NCI-H2081 (cell line): ENCODE measurements at places on chromosomes 1 and 21.

GRCh38 chr1:228420968-228421826, 4.5 kb upstream of the TRIM17 start:
- no peak for DNase-seq

GRCh38 chr1:165053351-165053750, 303.2 kb downstream of the LMX1A start:
- DNase-seq: no peak

GRCh38 chr1:236175642-236176336, 33.5 kb downstream of the GPR137B start:
- DNase-seq: no peak

DNA sequence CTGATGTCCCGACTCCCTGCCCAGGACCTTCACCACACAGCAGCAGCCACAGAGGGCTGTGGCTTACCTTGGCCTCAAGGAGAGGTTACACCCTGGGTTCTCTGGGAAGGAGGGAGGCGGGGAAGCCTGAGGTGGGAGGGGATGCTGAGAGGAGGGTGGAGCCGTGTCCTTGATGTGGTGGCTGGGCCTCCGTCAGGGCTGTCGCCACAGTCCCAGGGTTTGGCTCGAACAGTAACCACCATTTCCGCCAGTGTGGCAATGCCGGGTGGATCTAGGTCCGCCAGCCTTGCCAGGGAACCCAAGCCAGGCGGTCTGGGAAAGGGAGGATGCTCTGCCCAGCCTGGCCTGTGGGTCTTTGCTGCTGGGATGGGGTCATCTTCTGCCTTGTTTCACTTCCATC, 18.4 kb upstream of the CDCA8 start:
- no peak for DNase-seq

GRCh38 chr1:21232044-21232443, 55.3 kb upstream of the EIF4G3 start:
- DNase-seq: peak; percentile 53

GRCh38 chr1:240486611-240487010, 125.3 kb downstream of the GREM2 start:
- DNase-seq: no peak

GRCh38 chr1:231157311-231157710, 4.5 kb upstream of the TRIM67 start:
- DNase-seq: no peak

DNA sequence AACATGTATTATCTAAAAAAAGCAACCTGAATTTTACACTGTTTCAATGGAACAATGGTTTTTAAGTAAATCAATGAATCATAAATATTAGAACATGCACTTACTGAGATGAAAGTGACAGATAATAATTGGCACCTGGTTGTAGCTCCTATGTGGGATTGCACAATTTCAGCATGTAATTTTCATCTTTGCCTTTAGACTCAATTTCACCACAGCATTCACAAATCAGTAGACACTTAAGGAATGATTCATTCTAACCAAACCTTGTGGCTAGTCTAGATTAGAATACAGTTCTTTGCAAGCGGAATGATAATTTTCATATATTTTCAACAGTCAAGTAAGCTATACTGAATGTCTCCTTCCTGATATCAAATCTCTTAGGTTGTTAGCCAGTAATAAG, 853.4 kb downstream of the KCNT2 start:
- DNase-seq: no peak

GRCh38 chr1:52403566-52404115, 582 bp downstream of the ORC1 start:
- DNase-seq: peak; percentile 64

DNA sequence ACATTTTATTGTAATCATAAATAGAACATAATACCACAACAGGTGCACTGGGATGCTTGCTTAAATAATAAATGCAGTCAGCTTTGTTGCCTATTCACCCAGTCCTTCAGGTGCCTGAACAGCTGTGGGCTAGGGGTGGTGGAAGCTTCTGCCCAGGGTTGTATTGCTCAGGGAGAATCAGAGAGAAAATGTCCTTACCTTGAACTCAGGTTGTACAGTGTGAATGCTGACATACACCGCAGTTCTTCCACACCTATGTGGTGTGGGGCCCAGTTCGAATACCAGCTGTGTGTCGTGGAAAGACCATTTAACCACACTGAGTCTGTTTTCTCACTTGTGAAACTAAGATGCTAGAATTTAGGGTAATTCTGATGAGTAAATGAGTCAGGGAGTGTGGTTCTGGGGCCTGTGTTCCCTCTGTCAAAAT, 115.7 kb upstream of the ATP1A1 start:
- no peak for DNase-seq

- DNase-seq: no peak
These were observed 77.6 kb upstream of the IFNAR2 start for GRCh38 chr21:33151941-33152731.

- DNase-seq: no peak
These were observed 65.6 kb upstream of the EXO1 start for GRCh38 chr1:241782396-241782795.

DNA sequence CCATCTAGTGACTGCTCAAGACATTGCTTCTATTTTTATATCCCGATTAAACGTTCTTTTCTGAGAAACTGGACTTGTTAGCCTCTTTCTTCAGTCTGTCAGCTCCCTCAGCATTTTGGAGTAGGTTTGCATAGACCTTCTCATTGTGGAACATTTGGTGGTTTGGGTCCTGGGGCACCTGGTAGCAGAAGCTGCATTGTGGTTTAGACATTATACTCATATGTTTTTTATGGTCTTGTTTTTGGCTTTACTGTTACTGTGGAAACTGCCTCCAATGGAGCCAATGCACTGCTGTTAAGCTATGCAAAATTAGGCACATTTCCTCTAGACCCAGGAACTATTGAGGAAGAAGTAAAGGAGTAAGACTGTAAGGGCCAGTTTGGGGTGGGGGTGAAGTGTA, 36.7 kb upstream of the LRRC8B start:
- DNase-seq: no peak

- no peak for DNase-seq
These were observed 46.2 kb downstream of the CAPN9 start for GRCh38 chr1:230793463-230793745.

DNA sequence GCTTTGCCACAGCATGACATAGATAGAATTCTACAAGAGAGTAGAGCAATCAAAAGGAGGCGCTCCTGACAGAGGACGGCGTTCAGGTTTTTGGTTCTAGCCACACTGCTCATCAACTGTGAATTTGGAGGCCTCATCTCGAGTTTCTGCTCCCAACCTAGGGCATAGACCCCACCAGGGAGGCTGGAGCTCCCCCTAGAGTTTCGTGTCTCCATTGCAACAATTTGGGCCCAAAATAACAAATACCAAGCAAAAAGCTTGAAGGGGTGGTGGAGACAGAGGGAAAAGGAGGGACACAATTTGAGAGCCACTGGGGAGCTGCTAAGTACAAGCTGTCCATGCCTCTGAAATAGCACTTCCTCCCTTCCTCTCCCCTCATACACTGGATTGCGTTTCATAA, 297.0 kb downstream of the GPATCH2 start:
- DNase-seq: peak; percentile 55

- DNase-seq: no peak
These were observed 24.8 kb upstream of the ALDH4A1 start for GRCh38 chr1:18927082-18927653.
